ENCODE measurements at places on chromosomes 3 and 15.
A peak's percentile ranks its signal among the peaks of the same experiment; 100 is the strongest.

DNA sequence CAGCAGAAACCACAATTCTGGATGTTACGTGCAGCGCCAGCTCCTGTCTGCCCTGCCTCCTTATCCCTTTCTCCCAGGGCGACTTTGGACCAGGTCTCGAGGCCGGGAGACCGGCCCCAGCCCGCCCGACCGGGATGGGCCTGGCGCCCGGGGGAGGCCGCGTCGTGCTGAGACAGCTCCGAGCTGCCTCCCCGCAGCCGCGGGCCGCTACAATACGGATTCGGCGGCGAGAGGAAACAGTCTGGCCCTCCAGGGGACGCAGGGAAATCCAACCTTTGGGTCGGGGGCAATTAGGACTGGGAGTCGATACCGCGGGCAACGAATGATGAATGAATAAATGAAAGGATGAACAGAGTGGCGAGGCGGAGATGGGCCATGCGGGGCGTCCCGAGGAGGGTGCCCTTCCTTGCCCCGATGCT, 537 bp downstream of the GRAMD2A start:
- no peak for DNase-seq

- no peak for DNase-seq
Observed at GRCh38 chr3:157667493-157667892, 164.3 kb upstream of the VEPH1 start.

DNA sequence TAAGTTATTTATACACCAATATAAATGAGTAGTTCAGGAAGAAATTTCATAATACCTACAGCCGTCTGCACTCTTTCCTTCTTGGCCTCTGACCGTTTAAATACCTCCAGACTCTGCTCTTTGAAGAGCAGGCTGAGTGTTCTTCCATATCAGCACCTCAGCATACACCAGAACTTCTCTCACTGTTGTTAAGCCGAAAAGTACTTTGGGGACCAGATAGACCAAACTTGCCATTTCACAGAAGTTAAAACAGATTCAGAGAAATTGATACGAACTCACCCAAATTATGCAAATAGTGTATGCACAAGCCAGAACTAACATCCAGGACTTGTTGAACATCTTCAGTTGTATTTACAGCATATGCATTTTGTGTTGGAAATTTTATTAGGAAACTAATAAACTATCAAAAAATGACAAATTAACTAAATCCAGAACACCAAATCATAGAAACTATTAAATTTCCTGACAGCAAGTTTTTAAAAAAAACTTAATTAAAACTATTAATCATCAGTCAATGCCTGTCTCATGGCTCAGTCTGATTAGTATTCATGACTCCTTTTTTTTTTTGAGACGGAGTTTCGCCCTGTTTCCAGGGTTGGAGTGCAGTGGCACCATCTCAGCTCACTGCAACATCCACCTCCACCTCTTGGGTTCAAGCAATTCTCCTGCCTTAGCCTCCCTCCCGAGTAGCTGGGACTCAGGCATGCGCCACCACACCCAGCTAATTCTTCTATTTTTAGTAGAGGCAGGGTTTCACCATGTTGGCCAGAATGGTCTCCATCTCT, 24.1 kb downstream of the CGGBP1 start:
- DNase-seq, result no peak

DNA sequence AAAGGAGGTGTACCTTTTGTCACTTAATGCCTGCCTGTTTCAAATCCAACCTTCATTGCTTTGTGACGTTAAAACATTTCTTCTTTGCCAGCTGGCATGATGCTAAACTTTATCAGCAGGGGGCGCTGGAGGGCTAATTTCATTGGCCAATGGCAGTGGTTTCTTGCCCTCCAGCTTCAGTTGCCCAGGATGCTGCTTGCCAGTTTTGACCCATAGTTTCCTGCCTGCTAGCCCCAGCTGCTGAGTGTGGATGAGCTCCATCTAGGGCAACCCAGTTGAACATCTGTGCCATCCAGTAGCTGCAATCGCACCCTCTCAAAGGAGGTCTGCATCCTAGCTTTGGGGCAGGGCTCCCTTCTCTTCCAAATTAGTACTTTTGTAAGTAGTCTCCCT, 22.1 kb downstream of the ACKR2 start:
- DNase-seq, result peak; percentile 78

DNA sequence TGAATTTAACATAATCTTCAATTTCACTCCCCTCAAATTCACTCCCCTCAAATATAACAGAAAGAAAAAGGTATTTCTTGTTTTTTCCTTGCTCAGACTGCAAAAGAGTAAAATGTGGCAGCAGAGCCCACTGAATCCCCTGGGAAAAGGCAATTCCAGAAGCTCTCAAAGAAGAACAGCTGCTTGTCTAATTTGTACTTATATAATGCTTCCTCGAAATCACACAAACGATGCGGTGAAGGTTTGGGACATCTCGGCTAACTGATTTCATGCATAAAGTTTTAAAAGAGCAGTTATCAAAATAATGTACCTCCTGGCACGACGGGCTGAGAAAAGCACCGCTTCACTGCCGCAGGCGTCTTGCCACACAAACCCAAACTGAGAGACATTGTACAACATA, 10.7 kb downstream of the BDH1 start:
- no peak for DNase-seq

GRCh38 chr3:24128199-24129005, 183.3 kb downstream of the NR1D2 start:
- DNase-seq, result no peak
